PC-9 (cell line): ENCODE measurements at places on chromosomes 4 and X. TPM values are rescaled to one million over a fixed set of nuclear protein-coding genes. Genes with fewer than 3 reads are reported as not detected.

DNA sequence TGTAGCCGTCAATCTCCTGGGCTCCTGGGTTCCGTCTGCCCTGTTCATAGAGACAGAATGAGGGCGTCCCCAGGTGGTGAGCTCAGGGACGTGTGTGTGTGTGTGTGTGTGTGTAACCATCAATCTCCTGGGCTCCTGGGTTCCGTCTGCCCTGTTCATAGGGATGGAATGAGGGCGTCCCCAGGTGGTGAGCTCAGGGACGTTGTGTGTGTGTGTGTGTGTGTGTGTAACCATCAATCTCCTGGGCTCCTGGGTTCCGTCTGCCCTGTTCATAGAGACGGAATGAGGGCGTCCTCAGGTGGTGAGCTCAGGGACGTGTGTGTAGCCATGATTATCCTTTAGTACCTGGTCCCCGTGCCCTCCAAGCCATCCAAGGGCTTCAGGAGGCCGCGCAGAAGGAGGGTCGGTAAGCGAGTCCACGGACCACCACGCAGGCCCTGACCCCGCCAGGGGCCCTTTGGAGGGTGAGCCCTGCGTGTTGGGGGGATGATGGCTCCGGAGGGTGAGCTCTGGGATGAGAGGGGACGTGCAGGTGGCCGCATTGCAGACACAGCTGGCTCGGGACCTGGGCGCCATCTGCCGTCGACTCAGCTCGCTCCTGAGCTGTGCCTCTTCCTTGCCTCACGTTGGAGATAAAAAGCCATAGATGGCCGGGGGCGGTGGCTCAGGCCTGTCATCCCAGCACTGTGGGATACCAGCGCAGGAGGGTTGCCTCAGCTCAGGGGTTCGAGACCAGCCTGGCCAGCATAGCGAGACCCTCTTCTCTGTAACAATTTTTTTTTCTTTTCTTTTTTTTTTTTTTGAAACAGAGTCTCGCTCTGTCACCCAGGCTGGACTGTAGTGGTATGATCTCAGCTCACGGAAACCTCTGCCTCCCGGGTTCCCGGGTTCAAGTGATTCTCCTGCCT lies 5.4 kb upstream of the GTPBP6 start:
- DNase-seq = peak; percentile 43

DNA sequence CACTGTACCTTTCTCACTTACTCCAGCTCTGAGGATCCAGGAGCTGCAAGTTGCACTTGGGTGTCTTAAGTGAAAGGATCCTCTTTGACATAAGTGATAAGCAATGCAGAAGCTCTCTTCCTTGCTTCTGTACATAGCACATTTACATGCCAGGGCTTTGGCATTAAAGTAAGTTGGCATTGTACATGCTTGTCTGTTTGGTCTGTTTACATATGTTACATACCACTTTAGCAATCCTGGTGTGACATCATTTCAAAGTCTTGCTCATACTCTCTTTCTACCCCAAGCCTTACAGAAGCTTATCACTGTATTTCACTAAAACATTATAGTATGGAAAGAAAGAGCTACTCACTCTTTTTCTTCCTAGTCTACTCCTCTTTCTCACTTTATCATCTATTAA lies 2548.3 kb downstream of the ARAP2 start:
- no peak for DNase-seq

The PDE5A gene
- 7.9 and 8.5 TPM in 2 replicates for total RNA-seq

DNA sequence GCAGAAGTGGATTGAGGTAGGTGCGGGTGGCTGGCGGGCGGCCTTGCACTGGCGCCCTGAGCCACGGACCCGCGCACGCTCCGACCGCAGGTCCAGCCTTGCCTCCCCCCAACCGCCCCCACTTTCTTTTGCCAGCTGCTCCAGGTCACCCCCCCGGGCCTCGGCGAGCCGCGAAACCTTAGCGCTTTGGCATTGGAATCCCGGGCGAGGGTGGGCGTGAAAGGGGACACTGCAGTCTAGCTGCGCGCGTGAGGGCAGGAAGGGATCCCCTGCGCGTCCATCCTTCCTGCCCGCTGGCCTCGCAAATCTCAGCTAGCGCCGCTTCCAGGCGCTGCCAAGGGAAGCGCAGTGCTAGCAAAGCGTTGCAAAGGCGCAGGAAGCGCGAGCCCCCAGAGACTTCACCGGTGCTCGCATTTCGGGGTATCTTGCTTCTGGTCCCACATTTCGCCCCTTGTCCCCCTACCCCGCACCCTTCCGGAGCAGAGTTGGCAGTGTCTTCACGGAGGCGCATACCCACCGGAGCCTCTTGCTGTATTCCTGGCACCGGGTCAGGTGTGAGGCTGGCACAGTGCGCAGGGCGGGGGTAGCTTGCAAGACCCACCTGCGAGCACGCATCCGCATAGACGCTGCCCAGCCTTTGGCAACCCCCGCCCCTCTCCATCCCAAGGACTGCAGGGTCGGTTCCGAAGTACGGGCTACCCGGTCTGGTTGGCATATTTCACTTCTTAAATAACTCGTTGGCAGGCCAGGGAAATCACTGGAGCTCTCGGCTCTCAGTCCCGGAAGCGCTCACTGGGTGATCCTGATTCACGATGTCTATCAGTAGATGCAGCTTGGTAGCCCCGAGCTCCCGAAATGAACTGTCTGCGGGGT lies 104.4 kb downstream of the UCHL1 start:
- peak; percentile 45 for DNase-seq

GRCh38 chr4:41458689-41459088 lies 79.3 kb upstream of the LIMCH1 start:
- DNase-seq = no peak

- no peak for DNase-seq
These were observed 4.7 kb downstream of the LAMP2 start for GRCh38 chrX:120464411-120464810.

- no peak for DNase-seq
These were observed 35.4 kb upstream of the ASMTL start for GRCh38 chrX:1488141-1488540.

DNA sequence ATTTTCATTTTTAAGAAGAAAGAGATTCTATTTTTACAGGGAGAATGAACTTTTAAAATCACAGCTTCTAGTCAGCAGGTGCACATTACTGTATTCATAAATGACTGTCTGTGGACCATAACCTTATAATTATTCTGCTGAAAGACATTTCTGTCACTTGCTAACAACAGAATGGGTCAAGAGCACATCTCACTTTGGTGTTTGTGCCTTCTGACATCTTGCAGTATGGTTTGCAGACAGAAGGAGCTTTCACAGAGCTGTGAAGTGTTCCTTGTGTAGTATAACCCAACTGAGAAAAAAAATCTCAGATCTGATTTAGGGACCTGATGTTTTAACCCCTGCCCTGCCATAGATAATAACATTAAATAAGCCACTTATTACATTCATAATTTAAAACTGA lies 131.4 kb upstream of the CTSO start:
- no peak for DNase-seq

GRCh38 chr4:114547340-114548134 lies 51.1 kb upstream of the UGT8 start:
- DNase-seq = no peak
